NCI-H1436 treated with DMSO at 0.1 percent for 48 hours (cell line): ENCODE measurements at places on chromosomes 5 and 9.

DNA sequence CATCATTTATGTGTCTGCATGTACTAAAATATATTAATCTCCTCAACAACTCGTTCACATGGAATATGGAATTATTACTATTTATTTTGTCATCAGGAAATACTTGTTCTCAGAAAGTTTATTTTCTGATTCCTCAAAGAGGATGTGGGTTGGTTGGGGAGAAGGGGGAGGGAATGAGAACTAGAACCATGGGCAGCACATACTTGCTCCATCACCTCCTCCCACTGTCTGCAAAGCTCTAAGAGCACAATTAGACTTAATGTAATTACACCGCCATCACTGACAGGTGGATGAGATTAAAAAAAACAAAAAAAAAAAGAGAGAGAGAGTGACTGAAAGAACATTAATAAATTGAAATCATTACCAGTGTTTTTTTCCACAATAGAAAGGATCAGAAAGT, 98.2 kb downstream of the OXCT1 start:
- DNase-seq = peak; percentile 7

DNA sequence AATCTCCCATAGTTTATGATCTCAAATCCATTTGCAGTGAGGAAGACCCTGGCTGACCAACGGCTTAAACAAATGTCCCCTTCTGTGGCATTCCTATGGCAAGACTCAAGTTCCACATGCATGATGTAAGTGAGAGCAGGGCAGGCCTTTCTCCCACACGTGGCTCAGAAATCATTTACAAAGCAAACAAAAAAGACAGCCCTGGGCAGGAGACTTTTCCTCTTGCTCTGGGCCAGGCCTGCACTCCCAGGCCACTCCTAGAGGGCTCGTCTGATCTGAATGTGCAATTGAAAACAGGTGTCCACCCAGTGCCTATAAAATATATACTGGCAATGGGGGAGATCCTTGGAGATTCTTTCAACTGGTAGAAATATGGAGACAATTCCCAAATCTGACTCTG, 123.1 kb downstream of the DMRT2 start:
- no peak for DNase-seq

- DNase-seq = no peak
These were observed 76.4 kb downstream of the PLK2 start for GRCh38 chr5:58383448-58383847.

- DNase-seq = no peak
These were observed 9.3 kb upstream of the GOLGA1 start for GRCh38 chr9:124950050-124950718.

- DNase-seq = no peak
These were observed 31.5 kb downstream of the SLC6A3 start for GRCh38 chr5:1413611-1414241.

- DNase-seq = no peak
These were observed 16.2 kb downstream of the PRLR start for GRCh38 chr5:35214051-35214450.

- DNase-seq = no peak
These were observed 66.0 kb downstream of the KLF4 start for GRCh38 chr9:107423540-107423939.

DNA sequence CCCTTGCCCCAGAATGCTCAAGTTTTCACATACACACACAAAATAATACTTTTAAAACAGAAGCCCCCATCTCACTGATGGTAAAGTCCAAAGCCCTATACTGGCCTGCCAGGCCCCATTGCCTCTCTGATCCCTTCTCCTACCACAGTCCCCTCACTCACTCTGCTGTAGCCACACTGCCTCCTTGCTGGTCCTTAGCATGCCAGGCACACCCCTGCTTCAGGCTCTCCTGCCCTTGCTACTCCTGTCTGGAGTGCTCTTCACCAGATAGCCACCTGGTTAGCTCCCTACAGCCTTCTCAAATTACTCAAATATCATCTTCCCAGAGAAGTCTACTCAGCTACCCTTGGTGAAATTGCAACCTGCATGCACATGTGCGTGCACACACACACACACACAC, 177.5 kb downstream of the C5orf15 start:
- DNase-seq = no peak

DNA sequence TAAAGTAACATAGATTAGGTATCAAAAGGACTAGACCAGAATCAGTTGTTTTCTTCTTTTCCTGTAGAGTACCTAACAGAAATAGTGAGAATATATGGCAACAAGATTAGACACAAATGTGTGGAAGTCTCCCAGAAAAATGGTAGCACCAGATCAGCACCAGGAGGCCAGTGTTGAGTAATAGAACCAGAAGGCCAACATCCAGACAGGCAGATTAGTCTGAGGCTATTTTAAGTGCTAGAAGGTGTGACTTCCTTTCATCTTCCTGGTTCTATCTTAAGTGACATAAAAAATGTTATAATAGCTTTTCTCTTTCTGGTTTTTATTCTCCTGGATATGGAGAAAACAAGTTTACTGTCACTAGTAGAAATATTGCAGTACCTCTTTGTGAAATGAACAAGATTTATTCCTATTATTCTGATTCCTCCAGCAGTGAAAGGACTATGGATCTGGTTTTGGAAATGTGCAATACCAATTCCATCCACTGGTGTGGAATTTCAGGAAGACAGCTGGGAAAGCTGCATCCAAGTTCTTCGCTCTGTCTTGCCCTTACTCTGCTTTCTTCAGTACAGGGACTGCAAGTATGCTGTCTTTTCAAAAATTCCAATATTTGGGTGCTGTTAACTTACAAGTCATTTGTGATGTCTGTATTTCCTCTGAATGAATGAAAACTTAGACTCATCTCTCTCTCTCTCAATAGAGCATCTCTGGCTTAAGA, 39.1 kb downstream of the SHLD3 start:
- no peak for DNase-seq
